ENCODE measurements at places on chromosomes 1 and 21. TPM values are rescaled to one million over a fixed set of nuclear protein-coding genes. Genes with fewer than 3 reads are reported as not detected.

TAS1R2 gene
- not detected for total RNA-seq

DNA sequence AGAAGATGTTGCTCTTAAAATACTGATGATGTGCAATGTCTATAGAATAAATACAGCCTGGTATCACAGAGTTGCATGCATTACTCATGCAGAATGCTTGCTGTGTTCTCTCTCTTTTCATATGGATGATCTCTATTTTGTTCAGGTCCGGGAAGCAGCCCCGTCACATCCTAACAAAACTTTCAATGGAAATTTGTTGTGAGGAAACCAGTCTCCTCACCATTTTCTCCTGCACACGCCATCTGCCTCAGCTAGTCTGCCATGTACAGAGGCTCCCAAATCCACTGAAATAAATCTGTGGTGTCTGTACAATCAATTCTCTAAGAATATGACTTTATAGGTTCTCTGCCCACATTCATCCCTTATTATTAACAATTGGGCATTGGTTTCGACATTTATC is 42.4 kb downstream of the DAB1 start:
- peaks cover 6% of the 10 kb centered on the region for H3K4me1 ChIP-seq
- DNase-seq = no peak
- H3K36me3 ChIP-seq = no peaks in the 10 kb centered on the region
- no peaks in the 10 kb centered on the region for H3K27me3 ChIP-seq
- H3K4me3 ChIP-seq = no peak overlapping the region

SERINC2 gene
- 14.1 TPM for total RNA-seq

DNA sequence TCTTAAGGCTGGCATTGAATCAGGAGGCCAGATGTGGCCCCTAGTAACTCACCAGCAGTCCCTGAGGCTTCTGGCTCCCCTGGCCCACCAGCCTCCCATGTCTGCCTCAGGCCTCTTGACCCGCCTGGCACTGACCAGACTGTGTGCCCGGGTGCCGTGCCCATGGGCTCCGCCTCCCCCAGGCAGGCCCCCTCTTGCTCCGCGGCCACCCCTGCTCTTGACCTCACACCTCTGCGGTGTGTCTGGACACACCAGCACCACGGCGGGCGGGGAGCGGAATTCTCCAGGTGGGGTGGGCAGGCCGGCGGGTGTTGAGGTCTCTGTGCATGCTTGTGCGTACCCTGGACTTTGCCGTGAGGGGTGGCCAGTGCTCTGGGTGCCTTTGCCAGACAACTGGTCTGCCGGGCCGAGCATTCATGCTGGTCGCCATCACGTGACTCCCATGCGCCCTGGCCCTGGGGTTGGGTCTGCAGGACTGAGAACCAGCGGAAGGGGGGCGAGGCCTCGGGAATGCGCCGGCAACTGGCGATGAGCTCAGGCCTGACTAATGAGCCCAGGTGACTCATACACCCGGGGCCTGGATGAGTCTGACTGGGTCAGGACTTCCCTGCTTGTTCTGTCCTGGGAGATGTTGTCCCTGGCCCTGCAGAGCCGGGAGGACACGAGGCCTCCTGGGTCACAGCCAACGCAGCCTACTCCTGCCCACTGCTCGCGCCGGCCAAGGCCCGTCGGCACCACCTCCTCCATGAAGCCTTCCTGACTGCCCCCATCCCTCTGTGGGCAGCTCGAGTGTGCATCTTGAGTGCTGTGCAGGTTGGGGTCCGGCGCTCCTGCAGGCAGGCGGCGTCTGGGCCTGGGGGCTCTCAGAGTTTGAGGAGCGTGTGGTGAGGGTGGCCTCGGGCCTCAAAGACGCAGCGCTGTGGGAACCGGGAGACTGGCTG is 22.6 kb downstream of the COL18A1 start:
- H3K4me1 ChIP-seq = no peaks in the 10 kb centered on the region
- H3K27me3 ChIP-seq = no peaks in the 10 kb centered on the region
- peaks cover 21% of the 10 kb centered on the region for H3K36me3 ChIP-seq
- peak; percentile 91 for DNase-seq
- no peak overlapping the region for H3K27ac ChIP-seq
- H3K4me3 ChIP-seq = no peak overlapping the region

- H3K36me3 ChIP-seq = no peaks in the 10 kb centered on the region
- no peak for DNase-seq
- no peak overlapping the region for H3K27ac ChIP-seq
- H3K4me3 ChIP-seq = no peak overlapping the region
- H3K27me3 ChIP-seq = no peaks in the 10 kb centered on the region
Measured at GRCh38 chr1:207863893-207864535, 46.9 kb downstream of the CD34 start.

DNA sequence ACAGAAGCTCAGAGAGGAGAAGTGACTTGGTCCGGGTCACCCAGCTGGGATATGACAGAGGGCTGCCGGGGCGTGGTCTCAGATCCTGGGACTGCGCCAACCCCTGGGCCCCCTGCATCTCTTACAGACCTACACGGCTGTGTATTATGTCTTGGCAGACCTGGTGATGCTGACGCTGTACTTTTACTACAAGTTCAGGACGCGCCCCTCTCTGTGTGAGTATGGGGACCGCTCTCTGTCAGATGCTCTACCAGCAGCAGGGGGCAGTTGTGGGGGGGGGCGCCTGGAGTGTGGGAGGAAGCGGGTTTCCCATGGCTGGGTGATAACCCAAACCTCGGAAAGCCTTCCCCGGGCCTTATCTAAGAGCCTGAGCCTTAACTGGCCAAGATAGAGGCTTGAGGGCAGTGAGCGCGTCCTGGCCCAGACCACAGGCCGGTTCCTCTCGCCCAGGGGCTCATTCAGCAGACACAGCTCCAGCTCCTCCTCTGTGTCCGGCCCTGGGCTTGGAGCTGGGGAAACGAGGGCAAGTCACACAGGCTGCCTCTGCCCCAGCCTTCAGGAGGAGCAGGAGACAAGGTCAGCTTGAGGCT is 13.3 kb downstream of the SLC66A1 start:
- no peak overlapping the region for H3K4me3 ChIP-seq
- H3K27ac ChIP-seq = no peak overlapping the region
- peaks cover 31% of the 10 kb centered on the region for H3K36me3 ChIP-seq
- H3K4me1 ChIP-seq = no peaks in the 10 kb centered on the region
- peak; percentile 17 for DNase-seq
- H3K27me3 ChIP-seq = no peaks in the 10 kb centered on the region

GRCh38 chr21:43574741-43575472 is 84.4 kb downstream of the HSF2BP start:
- no peak overlapping the region for H3K27ac ChIP-seq
- H3K4me3 ChIP-seq = no peak overlapping the region
- DNase-seq = no peak

LCE1A gene
- total RNA-seq = not detected

GRCh38 chr1:240169188-240169587 is 77.5 kb downstream of the FMN2 start:
- H3K27me3 ChIP-seq = no peaks in the 10 kb centered on the region
- H3K36me3 ChIP-seq = no peaks in the 10 kb centered on the region
- DNase-seq = no peak
- no peaks in the 10 kb centered on the region for H3K4me1 ChIP-seq

DNA sequence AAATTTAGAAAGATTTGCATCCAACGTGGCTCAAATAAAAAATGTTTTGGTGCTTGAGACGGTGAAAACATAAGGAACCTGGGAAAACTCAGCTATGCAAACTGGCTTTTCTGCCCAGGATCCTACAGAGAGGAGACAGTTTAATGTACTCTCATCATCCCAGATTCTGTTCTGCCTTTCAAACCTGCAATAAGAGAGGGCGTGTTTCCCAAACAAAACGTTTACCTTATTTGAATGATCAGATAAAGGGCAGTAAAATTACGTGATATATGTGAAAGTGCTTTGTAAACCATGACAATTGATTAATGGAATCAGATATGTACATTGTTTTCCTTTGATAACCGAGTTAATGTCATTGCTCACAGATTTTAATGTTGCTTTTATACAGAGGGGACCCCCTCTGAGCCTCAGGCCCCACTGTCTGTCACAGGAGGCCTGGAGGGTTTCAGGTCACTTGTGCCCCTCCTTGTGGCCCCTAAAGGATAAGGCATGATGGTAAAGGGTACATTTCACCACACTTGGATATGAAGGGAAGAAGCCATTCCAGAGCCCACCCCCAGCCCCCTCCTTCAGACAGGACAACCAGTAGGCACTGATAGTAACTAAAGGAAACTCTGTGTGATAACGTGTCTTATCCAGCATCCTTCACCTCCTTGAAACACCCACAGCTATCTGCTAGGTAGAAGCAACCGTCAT is 157.6 kb downstream of the EDEM3 start:
- H3K27ac ChIP-seq = no peak overlapping the region
- H3K4me1 ChIP-seq = no peaks in the 10 kb centered on the region
- H3K4me3 ChIP-seq = no peak overlapping the region
- no peaks in the 10 kb centered on the region for H3K27me3 ChIP-seq

GRCh38 chr1:18137759-18138345 is 30.3 kb downstream of the IGSF21 start:
- H3K4me1 ChIP-seq = peaks cover 5% of the 10 kb centered on the region
- no peak overlapping the region for H3K4me3 ChIP-seq
- no peak overlapping the region for H3K27ac ChIP-seq
- no peaks in the 10 kb centered on the region for H3K36me3 ChIP-seq
- no peak for DNase-seq

DNA sequence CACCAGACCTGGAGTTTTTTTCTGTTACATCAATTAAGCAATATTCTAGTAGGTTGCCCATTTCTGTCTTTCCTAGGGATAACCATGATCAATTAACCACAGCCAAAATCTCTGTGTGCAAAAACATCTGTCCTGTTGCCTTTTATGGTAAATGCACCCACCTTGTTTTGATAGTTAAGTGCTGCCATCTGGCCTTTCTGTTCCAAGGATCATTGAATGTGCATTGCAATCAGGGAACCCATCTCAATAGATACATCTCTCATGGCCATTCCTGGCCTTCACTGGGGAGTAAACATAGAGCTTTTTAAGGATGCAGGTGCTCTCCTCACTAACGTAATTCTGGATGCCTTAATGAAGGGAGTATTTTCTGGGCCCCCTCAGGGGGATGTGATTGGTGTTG is 111.8 kb upstream of the KIAA1614 start:
- no peak overlapping the region for H3K4me3 ChIP-seq
- H3K27ac ChIP-seq = no peak overlapping the region
- no peaks in the 10 kb centered on the region for H3K27me3 ChIP-seq
- H3K36me3 ChIP-seq = no peaks in the 10 kb centered on the region
- no peaks in the 10 kb centered on the region for H3K4me1 ChIP-seq

GRCh38 chr1:28046716-28047115 is 41.7 kb downstream of the EYA3 start:
- H3K27ac ChIP-seq = no peak overlapping the region
- no peaks in the 10 kb centered on the region for H3K4me1 ChIP-seq
- DNase-seq = no peak
- no peak overlapping the region for H3K4me3 ChIP-seq

GRCh38 chr1:167122568-167122967 is 28.7 kb downstream of the STYXL2 start:
- H3K27ac ChIP-seq = no peak overlapping the region
- H3K4me1 ChIP-seq = peaks cover 3% of the 10 kb centered on the region
- no peak for DNase-seq

AIRE gene
- 0.17 TPM for total RNA-seq

DNA sequence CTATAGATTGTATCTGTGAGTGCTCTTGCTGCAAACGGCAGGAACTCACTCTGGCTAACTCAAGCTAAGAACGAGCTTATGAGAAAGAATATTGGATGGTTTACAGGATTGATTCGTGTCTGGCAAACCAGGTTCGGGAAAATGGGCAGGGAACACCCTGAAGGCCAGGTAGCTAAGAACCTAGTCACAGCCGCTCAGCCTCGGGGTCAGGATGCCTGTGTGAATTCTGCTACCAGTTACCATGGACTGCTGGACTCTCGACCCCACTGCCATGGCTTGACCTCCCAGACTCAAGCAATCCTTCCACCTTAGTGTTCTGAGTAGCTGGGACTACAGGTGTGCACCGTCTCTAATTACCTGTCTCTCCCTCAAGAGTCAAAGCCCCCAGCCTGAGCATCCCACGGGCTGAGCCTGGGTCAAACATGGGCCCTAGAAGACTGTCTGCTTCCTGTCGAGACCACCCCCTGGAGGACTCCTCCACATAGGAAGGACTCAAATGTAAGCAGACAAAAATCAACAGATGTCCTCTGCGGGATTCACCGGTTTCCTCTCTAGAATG is 45.8 kb downstream of the NENF start:
- DNase-seq = no peak
- no peaks in the 10 kb centered on the region for H3K4me1 ChIP-seq
- H3K27me3 ChIP-seq = no peaks in the 10 kb centered on the region
- no peaks in the 10 kb centered on the region for H3K36me3 ChIP-seq
- H3K4me3 ChIP-seq = no peak overlapping the region

ETV3L gene
- total RNA-seq = 0.96 TPM

DNA sequence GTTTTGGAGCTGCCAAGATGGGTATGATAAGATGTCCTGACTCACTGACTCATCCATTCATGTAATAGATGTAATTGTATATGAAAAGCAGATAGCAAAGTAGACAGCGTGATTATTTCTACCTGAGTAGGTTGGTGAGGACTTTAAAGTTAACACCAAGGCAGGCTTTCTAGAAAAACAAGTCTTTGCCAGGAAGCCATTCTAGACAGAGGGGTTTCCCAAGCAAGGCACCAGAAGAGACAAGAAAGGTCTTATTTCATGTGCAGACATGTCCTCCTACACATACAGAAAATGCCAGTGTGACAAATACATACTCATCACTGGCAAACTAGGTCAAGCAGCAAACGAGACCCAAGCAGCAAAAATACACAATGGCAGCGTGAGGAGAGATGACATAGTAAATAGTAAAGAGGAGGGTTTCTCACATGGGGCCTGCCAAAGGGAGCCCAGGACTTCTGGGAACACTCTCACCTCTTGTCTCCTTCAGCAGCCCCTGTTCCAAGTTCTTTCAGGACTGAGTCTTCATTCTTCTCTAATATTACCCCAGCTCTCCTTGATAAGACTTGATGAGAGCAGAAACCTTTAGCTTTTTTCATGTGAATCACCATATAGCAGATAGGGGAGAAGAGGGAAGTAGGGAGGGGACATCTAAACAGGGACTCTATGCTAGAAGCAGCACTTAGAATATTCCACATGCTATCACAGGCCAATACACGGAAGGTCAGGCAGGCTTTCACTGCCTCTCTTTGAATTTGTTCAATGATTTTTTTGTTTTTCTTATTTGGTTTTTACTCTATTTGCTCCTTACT is 114.6 kb upstream of the ATP1B1 start:
- DNase-seq = no peak
- no peak overlapping the region for H3K4me3 ChIP-seq
- no peaks in the 10 kb centered on the region for H3K36me3 ChIP-seq
- no peak overlapping the region for H3K27ac ChIP-seq

DNA sequence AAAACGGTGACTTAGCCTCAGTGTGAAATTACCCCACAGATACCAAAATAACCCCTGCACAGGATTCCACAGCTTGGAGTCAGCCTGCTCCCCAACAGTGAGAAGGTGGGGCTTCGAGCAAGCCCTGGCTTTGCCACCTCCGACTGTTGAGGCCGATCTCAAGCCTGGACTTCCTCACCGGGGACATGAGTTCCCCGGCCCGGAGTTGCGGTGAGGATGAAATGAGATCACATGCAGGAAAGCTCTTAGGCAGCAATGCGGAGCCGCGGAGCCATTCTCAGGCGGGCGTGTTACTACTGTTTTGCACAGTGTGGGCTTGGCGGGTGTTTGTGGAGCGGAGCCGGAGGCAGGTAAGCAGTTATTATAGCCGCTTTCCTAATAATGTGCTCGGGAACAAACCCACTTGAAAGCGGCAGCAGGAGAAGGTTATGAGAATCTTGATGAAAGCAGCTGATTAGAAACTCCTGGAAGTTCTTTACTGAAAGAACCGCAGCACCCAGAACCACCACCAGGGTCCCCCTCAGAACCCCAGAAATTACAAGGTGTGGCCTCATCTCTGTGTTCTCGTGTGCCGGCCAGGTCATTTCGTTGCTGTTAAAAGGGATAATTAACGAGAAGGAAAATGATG is 3.9 kb upstream of the CLSTN1 start:
- H3K4me1 ChIP-seq = peaks cover 3% of the 10 kb centered on the region
- peaks cover 6% of the 10 kb centered on the region for H3K27me3 ChIP-seq
- no peak overlapping the region for H3K27ac ChIP-seq
- H3K4me3 ChIP-seq = peak overlapping the region; percentile 38
- DNase-seq = peak; percentile 42

CLSTN1 gene
- 101 TPM for total RNA-seq
